ENCODE measurements at places on chromosomes 4 and X.

- no peak for DNase-seq
These were observed 29.1 kb downstream of the RIPPLY1 start for GRCh38 chrX:106874075-106874474.

GRCh38 chr4:41236032-41236431 is 20.7 kb upstream of the UCHL1 start:
- no peak for DNase-seq

DNA sequence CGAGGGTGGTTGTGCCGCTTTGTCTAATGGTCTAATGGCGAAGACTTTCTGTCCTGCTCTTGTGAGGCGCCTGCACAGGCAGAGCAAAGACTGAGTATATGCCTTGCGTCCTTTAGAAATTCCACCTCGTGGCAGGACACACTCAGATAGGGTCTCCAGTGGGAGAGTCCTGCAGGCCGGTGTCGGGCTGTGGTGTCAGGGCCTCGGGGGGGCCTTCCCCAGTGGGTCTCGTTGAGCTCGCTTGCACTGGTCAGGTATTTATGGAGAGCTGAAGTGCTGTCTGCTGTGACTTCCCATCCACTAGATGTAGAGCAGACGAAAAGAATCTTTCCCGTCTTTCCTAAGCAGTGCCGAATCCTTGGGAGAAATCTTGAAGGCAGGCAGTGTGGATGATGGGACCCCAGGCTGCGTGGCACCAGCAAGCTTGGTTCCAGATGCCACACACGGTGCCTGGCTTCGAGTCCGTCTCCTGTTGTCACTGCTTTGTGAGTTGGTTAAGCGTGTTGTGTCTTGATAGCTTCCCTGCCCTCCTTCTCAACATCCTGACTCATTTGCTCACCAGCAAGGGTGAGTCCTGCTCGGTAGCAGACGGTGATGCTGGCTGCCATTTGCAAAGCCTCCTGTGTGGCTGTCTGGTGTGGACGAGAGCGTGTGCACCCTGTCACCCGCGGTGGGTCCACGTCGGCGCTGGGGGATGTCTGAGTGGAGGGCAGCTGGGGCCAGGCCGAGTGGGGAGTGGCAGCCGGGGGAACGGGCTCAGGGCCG is 20.5 kb downstream of the MAEA start:
- peak; percentile 46 for DNase-seq

DNA sequence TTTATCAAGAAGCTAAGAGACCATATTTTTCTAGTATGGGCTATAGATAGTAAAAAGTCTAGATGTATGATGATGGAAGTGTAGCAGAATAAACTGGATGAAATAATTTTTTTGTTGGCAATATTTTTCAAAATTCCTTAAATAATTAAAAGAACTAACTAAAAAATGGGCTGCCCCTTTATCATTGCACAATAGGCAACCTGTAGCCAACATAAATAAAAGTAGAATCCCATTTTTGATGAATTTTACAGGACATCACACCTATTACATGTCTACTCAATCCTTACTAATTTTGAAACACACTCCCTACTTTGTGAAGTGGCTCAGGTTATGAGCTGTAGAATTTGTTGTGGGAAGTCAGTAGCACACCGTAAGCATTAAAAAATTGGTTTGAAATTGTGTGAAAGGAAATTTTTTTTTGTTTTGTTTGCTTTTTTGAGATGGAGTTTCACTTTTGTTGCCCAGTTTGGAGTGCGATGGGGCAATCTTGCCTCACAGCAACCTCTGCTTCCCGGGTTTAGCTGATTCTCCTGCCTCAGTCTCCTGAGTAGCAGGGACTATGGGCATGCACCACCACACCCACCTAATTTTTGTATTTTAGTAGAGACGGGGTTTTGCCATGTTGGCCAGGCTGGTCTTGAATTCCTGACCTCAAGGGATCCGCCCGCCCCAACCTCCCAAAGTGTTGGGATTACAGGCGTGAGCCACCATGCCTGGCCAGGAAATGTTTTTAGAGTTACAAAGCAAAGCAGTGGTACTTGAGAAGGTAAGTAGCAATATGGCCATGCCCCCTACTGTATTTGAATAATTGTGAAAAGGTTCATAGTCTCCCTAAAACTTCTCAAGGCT is 8.9 kb upstream of the RUFY3 start:
- no peak for DNase-seq

DNA sequence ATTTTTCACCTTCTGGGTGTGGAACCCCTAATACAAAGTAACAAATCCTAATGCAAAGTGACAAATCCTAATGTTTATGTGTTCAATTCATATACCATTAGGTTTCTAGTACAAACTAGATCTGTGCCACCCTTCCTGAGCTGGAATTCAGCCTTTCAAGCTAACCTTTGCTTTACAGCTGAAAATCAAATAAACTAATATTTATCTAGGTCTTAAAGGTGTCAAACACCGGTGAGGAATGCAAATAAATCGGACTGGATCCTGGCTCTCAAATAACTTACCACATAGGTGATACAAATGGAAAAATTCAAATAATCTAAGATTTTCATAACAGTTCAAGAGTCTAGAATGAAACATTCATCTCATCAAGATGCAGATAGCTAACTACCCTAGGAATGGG is 11.6 kb downstream of the IRF2 start:
- DNase-seq, result no peak

GRCh38 chr4:147734496-147734895 is 2.6 kb downstream of the ARHGAP10 start:
- no peak for DNase-seq

DNA sequence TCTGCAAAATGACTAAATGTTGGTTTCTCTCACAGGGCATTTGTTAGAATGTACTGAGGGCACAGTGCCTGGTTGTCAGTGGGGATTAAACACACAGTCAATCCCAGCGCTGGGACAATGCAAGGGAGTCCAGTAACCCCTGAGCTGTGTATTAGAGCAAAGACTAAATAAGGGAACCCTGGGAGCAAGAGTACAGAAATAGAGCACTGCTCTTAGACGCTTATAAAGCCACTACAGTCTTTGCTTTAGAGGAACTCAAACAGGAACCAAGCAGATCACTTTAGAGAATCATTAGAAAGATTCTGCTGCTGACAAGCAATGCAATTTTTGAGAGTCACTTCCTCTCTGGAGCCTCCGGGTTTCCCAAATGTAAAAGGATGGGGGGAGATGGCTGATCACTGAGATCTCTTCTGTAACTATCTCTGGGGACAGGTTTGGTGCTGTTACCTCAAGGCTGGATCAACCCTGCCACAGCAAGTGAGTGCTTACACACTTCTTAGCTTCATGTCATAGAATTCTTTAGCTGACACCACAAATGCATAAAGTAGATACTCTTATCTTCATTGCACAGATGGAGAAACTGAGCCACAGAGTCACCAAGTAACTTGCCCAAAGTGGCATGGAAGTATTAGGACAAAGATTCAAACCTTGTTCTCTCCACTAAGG is 137.8 kb upstream of the CPEB2 start:
- DNase-seq, result no peak

DNA sequence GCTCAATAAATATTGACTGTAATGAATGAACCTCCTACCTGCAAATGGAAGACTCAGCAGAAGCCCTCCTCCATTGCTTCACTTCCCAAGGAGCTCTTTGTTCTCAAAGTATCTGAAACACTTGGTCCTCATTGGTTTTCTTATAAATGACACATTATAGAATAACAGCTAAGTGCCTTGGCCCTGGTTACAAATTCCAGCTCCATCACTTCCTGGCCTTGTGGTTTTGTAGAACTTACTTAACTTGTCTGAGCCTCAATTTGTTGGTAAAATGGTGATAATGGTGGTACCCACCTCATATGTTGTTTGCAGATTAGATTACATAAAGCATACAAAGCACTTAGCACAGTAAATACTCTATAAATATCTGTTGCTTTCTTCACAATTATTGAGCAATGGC is 25.2 kb upstream of the SMIM20 start:
- no peak for DNase-seq

DNA sequence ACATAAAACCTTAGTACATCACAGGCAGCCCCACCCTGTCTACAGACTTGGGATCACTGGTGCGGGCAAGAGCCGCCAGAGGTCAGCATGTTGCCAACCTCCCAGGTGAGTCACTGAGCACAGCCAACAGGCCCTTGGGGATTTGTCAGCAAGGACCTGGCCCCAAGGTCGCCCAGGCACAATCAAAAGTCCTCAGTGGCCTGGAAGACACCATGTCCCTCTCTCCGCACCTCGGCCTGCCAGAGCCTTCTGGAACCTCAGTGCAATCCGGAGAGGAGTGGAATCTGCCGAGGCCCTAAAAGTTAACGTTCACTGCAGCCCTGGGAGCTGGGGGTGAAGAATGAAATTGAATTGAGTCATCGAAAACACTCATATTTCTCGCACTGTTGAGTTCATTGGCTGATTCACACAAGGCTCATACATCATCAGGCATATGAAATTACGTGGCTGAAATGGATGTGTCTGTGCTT is 74.3 kb downstream of the WFS1 start:
- peak; percentile 20 for DNase-seq

DNA sequence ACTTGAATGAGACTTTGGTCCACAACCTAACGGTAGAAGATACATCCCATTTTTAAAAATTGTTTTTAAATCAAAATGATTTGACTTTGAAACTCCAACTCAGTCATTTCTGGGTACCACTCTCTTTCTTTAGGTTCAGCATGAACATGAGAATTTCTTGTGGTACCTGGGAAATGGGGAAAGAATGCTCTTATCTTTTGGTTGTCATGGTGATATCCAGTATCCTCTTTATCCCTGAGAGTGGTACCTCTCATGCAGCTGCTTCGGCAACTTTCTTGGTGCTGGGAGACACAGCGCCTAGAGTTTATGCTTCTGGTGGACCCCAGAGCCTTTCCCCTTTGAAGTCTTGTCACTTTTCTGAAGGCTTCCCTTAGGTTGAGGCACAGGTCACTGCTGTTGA is 465.1 kb upstream of the FAT1 start:
- no peak for DNase-seq

DNA sequence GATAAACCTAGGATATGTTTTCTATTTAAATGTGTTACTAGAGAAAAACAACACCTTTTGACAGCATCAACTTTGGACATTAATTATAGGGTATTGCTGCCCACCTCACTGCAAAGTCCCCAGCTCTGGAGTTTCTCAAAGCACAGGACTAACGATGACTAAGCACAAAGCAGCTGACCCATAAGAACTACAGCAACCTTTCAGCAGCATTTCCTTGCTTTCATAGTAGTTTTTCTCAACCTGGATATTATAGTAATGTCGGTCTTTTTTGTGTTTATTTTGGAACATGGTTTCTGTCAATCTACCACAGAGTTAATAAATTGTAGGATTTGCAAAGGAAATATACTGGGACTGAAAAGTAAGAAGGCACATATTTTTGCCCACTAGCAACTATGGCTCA is 21.5 kb downstream of the HHIP start:
- no peak for DNase-seq

DNA sequence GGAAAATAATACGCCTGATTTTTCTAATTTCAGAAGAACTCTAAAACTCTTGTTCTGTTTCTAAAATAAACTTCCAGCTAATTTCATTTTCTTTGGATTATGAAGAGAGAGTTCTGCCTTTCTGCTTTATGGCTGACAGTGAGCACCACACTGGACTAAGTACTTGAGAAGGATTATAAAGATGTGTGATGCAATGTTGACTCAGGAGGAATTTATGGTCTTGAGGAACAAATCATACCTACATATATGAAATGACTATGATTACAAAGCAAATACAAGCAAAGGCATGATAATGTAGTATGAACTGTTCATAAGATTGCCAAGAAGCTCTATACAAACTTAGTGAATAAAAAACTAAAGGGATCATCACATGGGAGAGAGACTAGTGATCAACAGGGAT is 13.0 kb upstream of the SLC25A5 start:
- no peak for DNase-seq

GRCh38 chr4:74361671-74362070 is 3.3 kb upstream of the EREG start:
- no peak for DNase-seq

DNA sequence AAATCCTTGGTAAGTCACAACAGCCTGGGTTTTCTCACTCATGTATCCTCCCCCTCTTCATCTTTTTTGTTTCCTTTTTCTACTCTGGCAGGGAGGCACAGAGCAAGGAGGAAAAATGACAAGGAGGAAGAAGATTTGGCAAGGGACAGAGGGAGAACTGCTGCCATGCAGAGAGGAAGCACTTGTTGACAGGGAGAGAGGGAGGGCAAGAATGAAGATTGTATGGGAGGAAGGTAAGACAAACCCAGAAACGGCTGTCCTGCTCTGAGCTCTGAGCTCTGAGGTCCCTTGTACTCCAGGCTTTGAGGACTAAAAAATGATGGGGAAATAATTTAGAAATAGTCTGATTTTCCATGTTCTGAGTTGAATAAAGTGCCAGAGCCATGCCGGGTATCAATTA is 123.9 kb downstream of the DCHS2 start:
- DNase-seq, result no peak

DNA sequence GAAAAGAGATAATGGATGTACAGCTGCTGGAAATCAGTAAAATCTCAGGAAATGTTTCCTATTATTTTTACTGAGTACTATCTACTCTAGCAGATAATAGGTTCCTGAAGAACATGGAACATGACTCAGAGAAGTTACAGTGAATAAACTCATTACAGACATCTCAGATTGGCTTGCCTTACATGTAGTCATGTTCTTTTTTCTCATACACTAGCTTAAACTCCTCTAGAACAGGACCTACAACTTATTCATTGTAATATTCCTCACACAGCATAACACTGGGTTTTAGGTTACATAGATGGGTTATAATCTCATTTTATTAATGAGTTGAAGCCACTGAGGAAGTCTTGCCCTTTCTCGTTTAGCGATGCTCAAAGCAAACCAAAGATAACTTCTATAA is 86.9 kb upstream of the BMP2K start:
- no peak for DNase-seq

GRCh38 chr4:92104506-92104905 is 199.3 kb upstream of the GRID2 start:
- no peak for DNase-seq

DNA sequence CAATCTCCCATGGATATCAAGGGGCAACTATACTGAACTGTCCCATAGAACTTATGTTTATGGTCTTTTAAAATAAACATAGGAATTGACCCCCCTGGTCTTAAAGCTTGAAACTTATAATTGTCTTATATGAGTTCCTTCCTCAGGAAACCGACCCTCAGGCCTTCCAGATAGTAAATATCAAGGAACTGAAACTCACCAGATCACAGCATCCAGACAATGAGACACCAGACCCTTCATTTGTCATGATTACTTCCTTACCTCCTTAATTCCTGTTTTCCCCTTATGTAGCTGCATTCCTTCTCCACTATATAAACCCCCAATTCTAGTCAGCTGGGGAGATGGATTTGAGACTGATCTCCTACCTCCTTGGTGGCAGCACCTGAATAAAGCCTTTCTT is 94.8 kb upstream of the GRPR start:
- DNase-seq, result no peak

GRCh38 chrX:16924631-16925480 is 21.6 kb upstream of the REPS2 start:
- no peak for DNase-seq

DNA sequence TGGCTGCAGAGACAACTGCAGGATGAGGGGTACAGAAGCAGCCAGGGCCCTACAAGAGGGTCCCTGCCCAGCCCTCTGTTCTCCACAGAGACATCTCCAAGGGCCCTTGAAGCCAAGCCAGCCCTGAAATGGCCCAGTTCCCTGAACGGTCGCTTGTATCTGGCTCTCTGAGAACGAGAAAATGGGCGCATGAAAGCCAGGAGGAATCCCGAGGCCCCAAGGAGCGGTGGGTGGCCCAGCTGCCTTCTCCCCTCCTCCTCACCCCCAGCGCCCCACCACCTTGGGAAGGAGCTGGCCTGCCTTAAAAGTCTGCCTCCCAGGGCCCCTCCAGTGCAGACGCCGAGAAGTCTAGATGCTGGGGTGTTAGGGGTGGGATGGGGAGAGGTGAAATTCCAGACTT is 5.7 kb downstream of the ZNF185 start:
- no peak for DNase-seq

- DNase-seq, result peak; percentile 58
These were observed at the start of gene ZIC3 for GRCh38 chrX:137565921-137566745. ZIC3 (plus strand) TSS chrX:137566127; CDS start chrX:137566692, 565 bp downstream.
